ENCODE measurements at places on chromosomes 4 and X. TPM values are rescaled to one million over a fixed set of nuclear protein-coding genes. Genes with fewer than 3 reads are reported as not detected.

The LRRC66 gene
- total RNA-seq = 0.27 TPM

- peak; percentile 87 for DNase-seq
Observed at GRCh38 chr4:148007314-148007760, 275.4 kb downstream of the ARHGAP10 start.

GRCh38 chr4:36320117-36320896 is 38.9 kb downstream of the DTHD1 start:
- no peak for DNase-seq

The GUCY1A1 gene
- total RNA-seq = 7.5 TPM

The MAGEC2 gene
- not detected for total RNA-seq

GRCh38 chrX:117510453-117510852 is 606.2 kb downstream of the KLHL13 start:
- no peak for DNase-seq

DNA sequence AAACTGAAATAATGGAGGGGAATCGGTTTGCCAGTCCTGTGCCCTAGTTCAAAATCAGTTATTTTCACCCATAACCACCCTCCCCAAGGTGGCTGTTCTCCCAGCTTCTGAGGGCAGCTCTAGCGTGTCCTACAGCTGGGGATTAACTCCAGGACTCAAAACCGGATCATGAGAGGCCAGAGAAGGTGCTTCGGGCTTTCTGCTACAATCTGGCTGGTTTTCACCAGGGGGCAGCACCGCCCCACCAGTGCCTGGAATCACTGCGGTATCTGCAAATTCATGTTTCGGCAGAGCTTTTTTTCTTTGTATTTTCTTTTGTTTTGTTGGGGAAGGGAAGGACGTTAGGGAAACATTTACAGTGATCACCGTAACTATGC is 28.4 kb downstream of the PDHA1 start:
- peak; percentile 75 for DNase-seq

DNA sequence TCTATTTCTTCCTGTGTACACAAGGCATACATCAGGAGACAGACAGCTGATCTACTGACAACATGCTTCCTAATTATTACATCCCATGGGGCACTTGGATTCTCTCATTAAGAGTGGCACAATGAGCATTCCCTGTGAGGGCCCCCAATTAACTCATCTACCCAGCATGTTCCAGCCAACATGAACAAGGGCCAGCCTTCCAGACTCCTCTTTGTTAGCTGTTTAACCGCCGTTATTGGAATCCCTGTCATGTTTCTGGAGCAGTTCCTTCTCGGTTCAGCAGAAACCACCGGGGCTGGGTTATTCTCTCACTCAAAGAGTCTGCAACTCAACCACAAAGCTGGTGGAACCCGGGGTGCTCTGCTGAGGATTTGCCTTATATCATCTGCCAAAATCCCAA is 9.9 kb upstream of the GPM6B start:
- no peak for DNase-seq

GRCh38 chrX:106684207-106684606 is 42.3 kb upstream of the RNF128 start:
- no peak for DNase-seq

The FMR1NB gene
- not detected for total RNA-seq

GRCh38 chr4:183959319-183960045 is 54.4 kb downstream of the STOX2 start:
- DNase-seq = no peak

- no peak for DNase-seq
Observed at GRCh38 chr4:79290376-79290775, 35.5 kb downstream of the NAA11 start.

GRCh38 chr4:122997463-122998101 is 75.2 kb upstream of the NUDT6 start:
- no peak for DNase-seq

GRCh38 chrX:48696909-48697727 is 584 bp downstream of the SUV39H1 start:
- DNase-seq = peak; percentile 15

- DNase-seq = no peak
Observed at GRCh38 chrX:71464968-71465367, 67.9 kb upstream of the OGT start.

The ARHGAP6 gene
- 0.69 TPM for total RNA-seq

DNA sequence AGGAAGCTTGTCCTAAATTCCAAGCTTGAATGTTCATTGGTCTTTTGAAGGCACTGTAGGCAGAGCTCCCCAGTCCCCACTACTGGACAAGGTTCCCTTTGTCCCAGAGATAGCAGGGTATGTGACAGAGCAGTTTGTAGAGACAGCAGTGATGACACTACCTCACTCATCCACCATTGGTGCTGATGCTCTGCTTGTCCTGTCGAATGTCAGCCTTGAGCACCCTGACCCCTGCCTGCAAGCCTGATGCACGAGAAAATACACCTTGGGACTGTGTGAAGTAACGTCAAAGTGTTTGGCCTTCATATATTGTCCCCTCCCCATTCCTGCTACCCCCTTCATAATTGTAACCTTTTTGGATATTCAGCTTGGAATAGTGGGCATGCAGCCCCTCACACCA is 188.9 kb upstream of the EOLA2 start:
- DNase-seq = no peak

DNA sequence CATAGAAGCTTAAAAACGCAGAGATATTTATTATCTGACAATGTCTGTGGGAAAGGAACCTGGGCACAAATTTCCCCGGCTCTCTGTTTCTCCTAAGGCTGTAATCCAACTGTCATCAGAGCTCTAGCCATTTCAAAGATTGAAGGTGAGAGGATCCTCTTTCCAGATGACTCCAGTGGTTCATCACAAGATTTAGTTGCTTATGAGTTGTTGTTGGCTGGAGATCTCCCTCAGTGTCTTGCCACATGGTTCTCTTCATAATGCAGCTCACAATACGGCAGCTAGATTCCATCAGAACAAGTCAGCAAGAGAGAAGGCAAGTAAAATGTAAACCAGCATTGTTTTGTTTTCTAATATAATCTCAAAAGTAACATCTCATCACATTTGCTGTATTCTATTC is 369.4 kb downstream of the GASK1B start:
- DNase-seq = no peak

The TLR7 gene
- total RNA-seq = not detected

The DSPP gene
- not detected for total RNA-seq

GRCh38 chrX:24696294-24696693 is 2.6 kb downstream of the POLA1 start:
- DNase-seq = no peak

DNA sequence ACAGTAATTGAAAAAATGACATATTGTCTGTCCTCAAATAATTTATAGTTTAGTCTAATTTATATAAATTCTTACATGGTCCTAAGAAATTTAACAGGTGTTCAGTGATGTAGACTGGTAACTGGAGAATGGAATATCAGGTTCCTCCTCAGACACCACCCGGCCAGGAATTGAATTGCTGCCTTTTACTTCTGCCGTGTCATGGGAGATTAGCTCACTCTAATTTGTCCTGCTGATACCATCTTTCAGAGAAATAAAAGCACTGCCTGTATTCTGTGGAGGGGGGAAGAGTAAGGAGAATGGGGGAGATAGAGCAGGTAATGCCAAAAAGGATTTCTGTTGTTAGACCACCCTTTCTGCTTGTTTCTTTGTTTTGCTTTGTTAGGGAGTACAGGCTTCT is 125.2 kb upstream of the KLHL4 start:
- peak; percentile 36 for DNase-seq

The NSUN7 gene
- total RNA-seq = 0.18 TPM

The RAB33B gene
- total RNA-seq = 12.3 TPM

- DNase-seq = no peak
Observed at GRCh38 chrX:115425359-115425758, 135.6 kb upstream of the PLS3 start.

DNA sequence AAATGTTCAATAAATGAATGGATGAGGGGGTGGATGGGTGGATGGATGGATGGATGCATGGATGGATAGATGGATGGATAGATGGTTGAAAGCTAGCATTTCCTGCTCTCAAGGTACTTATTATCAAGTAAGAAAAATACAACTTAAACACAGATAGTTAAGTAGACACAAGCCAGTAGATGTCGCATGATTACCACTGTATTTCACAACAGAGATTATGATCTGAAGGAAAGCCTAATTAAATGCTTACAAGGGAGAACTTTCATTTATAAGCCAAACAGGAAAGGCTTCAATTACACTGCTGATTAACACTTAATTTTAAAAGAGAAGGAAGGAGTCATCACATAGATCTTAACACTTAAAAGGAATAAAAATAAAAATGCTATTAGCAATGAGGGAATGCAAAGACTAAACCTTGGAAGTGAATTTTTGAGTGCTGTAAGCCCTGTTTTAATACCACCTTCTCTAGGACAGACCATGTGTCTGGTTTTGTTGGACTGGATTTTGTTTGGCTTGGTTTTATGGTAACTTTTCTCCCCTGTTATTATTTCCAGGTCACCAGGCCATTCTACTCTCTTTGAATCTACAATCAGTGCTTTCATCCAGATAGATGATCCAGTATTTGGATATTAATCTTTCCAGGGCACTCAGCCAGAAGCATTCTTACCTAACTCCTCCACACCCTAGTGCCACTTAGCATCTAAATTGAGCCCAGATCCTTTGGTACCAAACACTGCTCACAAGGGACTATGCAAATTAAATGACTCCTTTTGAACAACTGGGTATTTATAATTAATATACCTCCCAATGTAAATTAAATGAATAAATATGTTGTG is 75.5 kb upstream of the SLC39A8 start:
- DNase-seq = peak; percentile 44

The MAGEB16 gene
- not detected for total RNA-seq

GRCh38 chrX:23811108-23811651 is 28.2 kb downstream of the SAT1 start:
- DNase-seq = peak; percentile 77

The EREG gene
- total RNA-seq = not detected

DNA sequence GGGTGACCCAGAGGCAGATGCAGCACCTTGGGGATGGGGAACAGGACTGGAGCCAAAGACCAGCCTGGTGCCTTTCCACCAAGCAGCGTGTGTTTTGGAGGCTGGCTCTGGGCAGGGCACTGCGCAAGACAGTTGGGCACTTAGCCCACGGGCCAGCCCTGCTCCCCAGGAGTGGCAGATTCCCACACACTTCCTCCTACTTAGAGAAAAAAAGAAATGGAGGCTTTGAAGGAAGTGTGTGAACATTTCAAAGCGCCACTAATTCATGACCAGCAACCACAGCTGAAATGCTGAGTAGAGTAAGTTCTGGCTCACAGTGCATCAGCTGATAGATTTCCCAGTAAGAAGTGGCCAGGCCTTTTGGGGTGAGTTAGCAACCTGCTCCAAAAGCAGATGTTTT is 54.9 kb upstream of the LGI2 start:
- no peak for DNase-seq

GRCh38 chrX:72304877-72305276 is 837 bp downstream of the CITED1 start:
- no peak for DNase-seq

The TMEM31 gene
- total RNA-seq = not detected

GRCh38 chrX:152937236-152937635 is 39.4 kb downstream of the ZNF185 start:
- no peak for DNase-seq

DNA sequence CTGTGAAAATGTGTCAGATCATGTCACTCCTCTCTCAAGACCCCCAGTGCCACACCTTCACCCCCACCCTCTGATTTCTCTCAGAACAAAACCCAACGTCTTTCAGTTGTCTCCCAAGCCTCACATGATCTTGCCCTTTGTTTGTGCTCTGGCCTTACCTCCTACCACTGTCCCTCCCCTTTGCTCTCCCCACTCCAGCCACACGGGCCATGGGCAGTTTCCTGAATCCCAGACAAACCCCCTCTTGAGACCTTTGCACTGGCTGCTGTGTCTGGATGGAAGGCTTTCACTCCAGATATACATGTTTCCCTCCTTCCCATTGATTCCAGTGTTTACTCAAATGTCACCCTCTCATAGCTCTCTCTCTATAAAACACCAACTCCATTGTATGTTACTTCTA is 3.6 kb upstream of the CENPE start:
- DNase-seq = no peak

DNA sequence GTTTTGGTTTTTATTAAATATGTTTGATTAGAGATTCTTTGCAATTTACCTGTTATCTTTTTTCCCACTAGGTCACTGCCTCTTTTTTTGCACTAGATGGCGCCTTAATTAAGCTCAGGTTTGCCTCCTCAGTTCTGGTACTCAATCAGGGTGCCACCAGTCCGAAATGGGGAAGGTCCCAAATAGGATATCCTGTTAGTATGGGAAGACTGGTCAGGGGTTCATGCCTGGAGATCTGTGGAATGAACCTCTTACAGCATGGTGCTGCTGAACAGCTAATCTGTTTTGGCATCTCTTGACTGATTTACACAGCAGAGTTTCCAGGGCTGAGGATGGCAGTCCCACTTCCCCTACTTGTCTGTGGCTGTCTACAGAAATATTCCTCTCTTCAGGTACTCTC is 24.2 kb upstream of the VSIG1 start:
- DNase-seq = peak; percentile 55

The SYN1 gene
- not detected for total RNA-seq

The ASB12 gene
- total RNA-seq = not detected

The GABRQ gene
- total RNA-seq = not detected

GRCh38 chr4:84403656-84404055 is 95.4 kb downstream of the NKX6-1 start:
- DNase-seq = no peak

DNA sequence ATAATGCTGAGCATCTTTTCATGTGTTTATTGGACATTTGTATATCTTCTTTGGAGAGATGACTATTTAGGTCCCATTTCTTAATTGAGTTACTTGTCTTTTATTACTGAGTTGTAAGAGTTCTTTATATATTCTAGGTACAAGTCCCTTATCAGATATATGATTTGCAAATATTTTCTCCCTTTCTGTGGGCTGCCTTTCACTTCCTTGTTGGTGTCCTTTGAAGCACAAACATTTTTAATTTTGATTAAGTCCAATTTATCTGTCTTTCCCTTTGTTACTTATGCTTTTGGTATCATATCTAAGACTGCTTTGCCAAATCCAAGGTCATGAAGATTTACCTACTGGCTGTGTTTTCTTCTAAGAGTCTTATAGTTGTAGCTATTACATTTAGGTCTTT is 113.2 kb downstream of the HNRNPD start:
- no peak for DNase-seq

GRCh38 chr4:82523179-82523578 is 38.6 kb downstream of the TMEM150C start:
- no peak for DNase-seq

DNA sequence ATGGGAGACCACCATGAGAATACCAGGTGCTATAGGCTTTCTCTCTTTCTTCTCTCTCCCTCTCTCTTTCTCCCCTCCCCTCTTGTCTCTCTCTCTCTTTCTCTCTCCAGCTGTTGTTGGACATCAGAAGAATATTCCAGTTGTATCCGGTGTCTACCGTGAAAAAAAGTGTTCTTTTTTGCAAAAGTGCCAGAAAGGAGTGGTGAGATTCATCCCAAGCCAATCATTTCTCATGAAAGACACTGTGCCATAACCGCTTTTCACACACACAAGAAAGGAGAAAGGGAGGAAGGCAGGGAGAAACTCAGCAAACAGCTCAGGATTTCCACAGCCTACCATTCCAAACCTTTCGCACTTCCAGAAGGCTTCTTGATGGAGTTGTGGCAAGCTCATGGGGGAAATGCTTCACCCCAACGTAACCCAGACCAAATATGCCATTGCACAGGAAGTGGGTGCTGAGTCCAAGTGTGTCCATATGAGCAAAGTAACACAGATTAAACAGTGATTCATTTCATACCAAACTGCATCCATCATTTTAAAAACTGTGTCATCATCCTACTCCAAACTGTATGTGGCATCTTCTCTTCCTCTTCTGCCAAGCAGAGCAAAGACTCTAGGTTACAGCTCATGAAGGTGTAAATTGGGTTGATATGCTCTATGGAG is 224.0 kb downstream of the APBB2 start:
- peak; percentile 84 for DNase-seq

All from endothelial cell of umbilical vein (primary cell).